Central memory CD4-positive, alpha-beta T cell (primary cell): ENCODE measurements at places on chromosomes 5 and 9.

DNA sequence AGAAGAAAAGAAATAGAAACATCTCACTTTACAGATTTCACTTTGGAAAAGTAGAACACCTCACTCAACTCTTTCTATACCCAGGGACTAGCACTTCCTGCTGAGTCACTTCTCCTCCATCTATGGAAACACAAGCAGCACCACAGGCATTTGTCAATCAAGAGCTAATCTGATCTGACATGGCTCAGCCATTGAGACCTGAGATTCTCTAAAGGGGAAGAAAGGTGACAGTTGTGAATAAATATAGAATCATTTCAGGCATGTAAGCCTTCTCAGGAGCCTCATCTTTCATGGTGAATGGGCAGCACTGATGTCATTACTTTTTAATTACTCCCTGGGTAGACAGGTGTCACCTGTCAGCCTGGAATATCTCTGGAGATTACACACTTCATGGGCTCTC is 559.8 kb downstream of the HINT1 start:
- no peak for DNase-seq

DNA sequence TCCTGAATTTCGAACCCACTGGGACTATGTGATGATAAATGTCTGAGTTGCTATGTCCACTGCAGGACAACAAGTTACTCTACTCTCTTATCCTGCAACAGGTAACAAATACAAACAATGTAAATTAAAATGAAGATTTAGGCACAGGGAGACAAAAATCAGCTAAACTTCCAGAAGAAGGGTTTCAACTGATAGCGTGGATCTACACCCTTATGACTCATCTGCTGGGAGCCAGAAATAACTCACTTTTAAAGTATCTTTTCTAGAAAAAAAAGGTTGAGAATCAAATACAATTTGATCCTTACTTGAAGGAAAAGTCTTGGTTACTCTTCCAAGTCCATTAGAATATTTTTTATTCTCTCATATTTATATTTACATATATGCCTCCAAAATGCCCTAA is 21.4 kb downstream of the PJA2 start:
- DNase-seq, result no peak

GRCh38 chr5:68478301-68479095 is 262.9 kb downstream of the PIK3R1 start:
- no peak for DNase-seq

- no peak for DNase-seq
These were observed 488.6 kb upstream of the WWC1 start for GRCh38 chr5:167802755-167803431.

GRCh38 chr9:119736491-119737454 is 367.5 kb upstream of the BRINP1 start:
- DNase-seq, result no peak
